ENCODE measurements at places on chromosomes 11 and 22.

- no peak for DNase-seq
These were observed 17.3 kb upstream of the RAB30 start for GRCh38 chr11:83088965-83089364.

DNA sequence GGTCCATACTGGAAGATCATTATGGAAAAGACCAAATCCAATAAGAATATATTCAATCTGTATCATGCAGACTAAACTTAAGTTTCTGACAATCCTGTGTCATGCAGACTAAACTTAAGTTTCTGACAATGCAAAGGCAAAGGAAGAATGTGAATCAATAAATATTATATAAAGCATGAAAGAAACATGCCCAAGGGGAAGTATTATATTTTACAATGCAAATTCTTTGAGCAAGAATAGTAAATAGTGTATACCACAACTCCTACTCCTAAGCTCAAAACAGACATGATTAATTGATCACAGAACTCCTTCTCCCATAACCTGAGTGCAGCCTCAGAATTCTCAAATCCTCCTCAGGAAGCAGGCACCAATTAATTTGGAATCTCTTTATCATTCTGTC, 71.3 kb upstream of the BDNF start:
- DNase-seq: no peak

GRCh38 chr22:49953027-49953679, 7.4 kb upstream of the PIM3 start:
- no peak for DNase-seq

GRCh38 chr11:127182586-127183203, 182.1 kb upstream of the KIRREL3 start:
- DNase-seq: no peak

GRCh38 chr22:23835484-23836144, 3.2 kb downstream of the DERL3 start:
- no peak for DNase-seq

GRCh38 chr11:107563702-107564101, 1.8 kb downstream of the ALKBH8 start:
- DNase-seq: peak; percentile 71

- peak; percentile 35 for DNase-seq
These were observed 29.3 kb upstream of the PAMR1 start for GRCh38 chr11:35554491-35555437.

GRCh38 chr22:46964773-46965550, 202.5 kb downstream of the TBC1D22A start:
- no peak for DNase-seq

Data from fibroblast of pulmonary artery (primary cell).